ENCODE measurements at places on chromosomes 7 and 10. TPM values are rescaled to one million over a fixed set of nuclear protein-coding genes. Genes with fewer than 3 reads are reported as not detected.

- DNase-seq, result no peak
Measured at GRCh38 chr10:59138052-59138451, 38.4 kb upstream of the PHYHIPL start.

DNA sequence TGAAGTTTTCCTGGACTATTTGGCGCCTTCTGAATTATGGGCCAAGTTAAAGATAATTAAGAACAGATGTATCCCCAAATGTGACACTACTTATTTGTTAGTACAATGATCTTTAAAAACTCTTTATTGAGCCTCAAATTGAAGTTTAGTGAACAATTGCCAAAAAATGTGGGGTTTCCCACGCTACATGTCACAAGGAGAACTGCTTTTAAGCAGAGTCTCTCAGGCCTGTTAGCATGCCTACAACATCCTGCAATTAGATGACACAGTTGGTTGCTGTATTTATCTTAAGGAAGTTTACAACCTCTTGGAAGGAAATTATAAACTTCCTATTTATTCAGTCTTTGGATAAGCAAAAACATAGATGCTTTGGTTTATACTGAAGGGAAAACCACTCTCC lies 733.0 kb downstream of the TNS3 start:
- DNase-seq, result no peak

TAS2R3 gene
- 1.8 TPM for total RNA-seq

UNCX gene
- total RNA-seq, result 2.4 TPM

CHAT gene
- total RNA-seq, result 3.3 TPM

Measured in neural crest cell (in vitro differentiated cells).